ENCODE measurements at places on chromosomes 11 and 22.

DNA sequence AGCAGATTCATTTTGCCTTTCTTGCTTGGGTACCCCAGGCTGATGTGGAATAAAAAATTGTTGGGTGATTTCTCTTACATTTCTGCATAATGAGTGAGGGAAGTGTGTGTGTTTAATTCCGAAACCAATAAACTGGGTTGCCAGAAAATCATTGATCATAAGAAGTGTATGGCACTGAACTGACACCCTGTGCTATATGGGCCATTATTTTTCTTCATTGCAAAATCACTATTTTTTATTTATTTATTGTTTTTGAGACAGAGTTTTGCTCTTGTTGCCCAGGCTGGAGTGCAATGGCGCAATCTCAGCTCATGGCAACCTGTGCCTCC lies 14.6 kb upstream of the HIKESHI start:
- no peak for DNase-seq

GRCh38 chr22:42490243-42490832 lies 29.3 kb downstream of the RRP7A start:
- no peak for DNase-seq

GRCh38 chr11:10302744-10303557 lies 1.9 kb upstream of the ADM start:
- DNase-seq: no peak

GRCh38 chr22:28597665-28598064 lies 82.0 kb downstream of the TTC28 start:
- no peak for DNase-seq

DNA sequence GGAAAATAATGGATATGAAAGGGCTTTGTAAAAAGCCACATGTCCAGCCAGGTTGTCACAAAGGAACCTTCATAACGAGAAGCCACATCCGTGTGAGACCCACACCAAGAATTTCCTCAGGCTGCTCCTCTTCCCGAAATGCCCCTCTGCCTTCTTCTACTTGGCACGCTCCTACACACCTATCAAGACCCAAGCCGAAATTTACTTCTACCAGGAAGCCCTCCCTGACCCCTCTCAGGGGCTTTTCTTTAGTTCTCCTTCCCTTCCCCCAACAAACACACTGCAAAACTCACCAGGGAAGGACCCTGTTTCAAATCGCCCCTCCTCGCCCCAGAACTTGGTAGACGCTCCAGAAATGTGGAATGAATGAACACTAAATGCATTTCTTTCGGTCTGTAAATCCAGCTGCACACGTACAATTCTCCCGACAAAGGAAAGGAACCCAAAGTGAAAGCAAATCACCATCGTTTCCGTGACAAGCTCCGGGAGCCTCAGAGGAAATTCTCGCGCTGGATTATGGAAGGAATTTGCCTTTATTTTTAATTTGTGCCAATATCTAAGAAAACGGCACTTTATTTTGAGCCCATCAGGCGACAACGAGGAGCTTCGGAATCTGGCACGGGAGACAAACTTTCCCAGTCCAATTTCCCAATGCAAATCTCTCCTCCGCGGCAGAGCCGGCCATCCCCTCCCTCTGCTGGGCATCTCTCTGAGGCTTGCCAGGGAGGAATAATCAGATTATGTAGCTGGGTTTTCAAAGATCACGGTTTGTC lies 13.2 kb upstream of the SHISAL1 start:
- no peak for DNase-seq

GRCh38 chr11:117796872-117797529 lies at the start of gene DSCAML1:
Gene DSCAML1, minus strand, starts transcription at chr11:117797216. Its CDS starts 137 bp downstream, at chr11:117797079.
- peak; percentile 19 for DNase-seq

- no peak for DNase-seq
Observed at GRCh38 chr11:90204832-90205646, 17.8 kb downstream of the CHORDC1 start.

DNA sequence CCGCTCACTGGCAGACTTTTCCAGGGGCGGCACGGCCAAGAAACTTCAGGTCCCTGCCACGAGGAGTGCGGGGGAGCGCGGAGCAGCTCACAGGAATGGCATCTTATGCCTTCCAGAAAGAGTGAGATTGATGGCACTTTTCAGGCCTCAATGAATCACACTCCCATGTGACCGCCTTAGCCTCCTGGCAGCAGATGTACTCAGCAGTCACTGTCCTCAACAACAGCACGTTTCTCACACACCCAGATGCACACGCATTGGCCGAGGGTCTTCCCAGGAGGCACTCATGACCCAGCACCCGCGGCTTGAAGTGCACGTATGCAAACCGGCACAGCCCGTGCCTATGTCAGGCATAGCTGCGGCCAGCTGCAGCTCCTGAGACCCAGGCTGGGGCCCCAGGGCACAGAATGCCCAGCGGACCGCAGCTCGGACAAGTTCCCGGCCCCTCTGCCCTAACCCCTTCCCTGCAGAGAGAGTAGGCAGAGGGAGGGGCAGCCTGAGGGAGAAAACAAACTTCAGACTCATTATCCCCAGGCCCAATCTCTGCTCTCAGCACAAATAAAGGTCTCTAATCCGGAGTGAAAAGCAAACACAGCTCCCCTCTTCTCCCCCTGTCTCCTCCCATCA lies 48.3 kb downstream of the RPUSD4 start:
- no peak for DNase-seq

DNA sequence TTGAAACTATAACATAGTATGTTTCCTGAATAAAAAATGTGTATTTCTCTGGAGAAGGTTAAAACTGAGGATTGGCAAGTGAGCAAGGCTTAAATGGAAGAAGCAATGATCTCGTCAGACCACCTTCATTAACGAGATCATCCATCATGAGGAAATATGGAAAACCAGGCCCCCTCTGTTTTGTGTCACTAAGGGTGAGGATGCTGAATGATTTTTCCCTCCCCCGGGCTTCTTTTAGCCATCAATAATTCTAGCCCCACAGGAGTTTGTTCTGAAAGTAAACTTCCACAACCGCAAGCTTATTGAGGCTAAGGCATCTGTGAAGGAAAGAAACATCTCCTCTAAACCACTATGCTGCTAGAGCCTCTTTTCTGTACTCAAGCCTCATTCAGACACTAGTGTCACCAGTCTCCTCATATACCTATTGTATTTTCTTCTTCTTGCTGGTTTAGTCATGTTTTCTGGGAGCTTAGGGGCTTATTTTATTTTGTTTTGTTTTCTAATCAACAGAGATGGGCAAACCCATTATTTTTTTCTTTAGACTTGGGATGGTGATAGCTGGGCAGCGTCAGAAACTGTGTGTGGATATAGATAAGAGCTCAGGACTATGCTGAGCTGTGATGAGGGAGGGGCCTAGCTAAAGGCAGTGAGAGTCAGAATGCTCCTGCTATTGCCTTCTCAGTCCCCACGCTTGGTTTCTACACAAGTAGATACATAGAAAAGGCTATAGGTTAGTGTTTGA lies 5.8 kb upstream of the HBE1 start:
- no peak for DNase-seq

GRCh38 chr11:67404515-67405195 lies 772 bp downstream of the TBC1D10C start:
- DNase-seq: no peak

Data from stimulated activated CD8-positive, alpha-beta memory T cell treated with anti-CD3 and anti-CD28 coated beads, Interleukin-12 subunit alpha, Interleukin-12 subunit beta, amount 100 ng/mL, for 1 hour (primary cell).